Urothelium cell line (cell line): ENCODE measurements at places on chromosomes 13 and 19.

GRCh38 chr13:79541426-79542049, 60.6 kb downstream of the NDFIP2 start:
- no peak for DNase-seq

DNA sequence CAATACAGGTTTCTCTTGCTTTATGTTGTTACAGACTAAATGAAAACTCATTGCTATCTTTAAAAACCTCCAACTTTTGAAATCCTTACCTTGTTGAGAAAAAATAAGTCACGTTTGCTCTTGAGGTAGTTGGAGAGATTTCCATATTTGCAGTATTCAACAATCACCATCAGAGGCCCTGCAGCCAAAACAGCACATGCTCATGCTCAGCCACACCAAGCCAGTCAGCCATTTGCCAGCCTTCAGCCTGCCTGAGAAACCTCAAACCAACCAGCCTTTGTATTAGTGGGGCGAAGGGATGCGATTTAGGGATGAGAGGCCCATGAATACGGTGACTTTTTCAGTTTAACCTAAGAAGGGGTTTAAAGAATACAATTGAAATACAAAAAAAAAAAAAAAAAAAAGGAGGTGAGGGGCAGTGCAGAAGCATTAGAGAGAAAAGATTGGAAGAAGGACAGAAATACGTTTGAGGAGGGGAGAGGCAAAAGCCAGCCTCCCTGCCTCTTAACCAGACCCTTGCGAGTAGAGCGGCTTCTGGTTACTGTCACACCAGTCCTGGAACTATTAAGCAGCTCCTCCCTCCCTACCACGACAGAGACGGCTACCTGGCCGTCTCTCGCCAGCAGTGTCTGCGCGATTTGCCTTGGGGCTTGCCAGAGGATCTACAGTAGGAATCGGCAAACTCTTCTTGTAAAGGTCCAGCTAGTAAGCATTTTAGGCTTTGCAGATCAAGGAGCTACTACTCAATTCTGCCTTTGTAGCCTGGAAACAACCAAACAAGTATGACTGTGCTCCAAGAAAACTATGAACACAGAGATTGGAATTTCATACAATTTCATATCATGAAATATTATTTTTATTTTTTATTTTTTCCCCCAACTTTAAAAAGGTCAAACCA, 167.3 kb downstream of the FLT1 start:
- no peak for DNase-seq

DNA sequence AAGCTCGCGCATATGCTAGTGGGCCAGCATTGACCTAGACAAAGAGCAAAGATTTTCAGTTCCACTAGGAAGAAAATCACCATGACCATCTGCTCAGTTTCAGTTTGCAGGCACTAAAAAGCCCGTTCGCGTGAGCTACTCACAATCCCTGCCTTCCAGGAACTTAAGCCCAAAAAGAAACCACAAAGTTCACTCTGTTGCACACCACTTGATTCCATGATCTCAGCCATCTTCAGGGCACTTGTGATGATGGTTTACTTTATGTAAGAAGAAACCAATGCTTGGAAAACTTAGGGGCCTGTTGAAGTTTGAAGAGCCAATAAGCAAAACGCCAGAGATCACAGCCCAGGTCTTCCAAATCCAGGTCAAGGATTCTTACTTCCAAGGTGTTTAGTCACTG, 45.0 kb upstream of the SLC15A1 start:
- DNase-seq, result no peak

GRCh38 chr19:48283908-48284307, 14.0 kb downstream of the ZNF114 start:
- DNase-seq, result peak; percentile 57

DNA sequence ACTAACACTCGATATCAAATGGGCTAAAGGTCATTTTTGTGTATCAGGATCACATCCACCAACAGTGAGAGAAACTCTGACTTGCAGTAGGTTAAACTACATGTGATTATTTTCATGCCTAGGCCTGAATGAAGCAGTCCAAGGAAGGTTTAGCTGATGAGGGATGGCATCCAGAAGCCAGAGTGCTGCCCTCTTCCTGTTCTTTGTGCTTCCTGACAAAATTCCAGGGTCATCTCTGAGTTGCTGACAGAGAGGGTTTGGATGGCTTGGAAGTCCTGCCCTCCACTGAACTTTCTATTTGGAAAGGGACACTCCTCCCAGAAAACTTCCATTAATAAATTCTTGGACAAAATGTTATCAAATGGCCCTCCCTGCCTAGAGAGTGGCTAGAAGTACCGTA, 728.3 kb upstream of the SLC10A2 start:
- DNase-seq, result no peak

GRCh38 chr19:58380037-58380661, 681 bp downstream of the ZNF837 start:
- DNase-seq, result no peak
